ENCODE measurements at places on chromosomes 12 and 14. TPM values are rescaled to one million over a fixed set of nuclear protein-coding genes. Genes with fewer than 3 reads are reported as not detected.
A peak's percentile ranks its signal among the peaks of the same experiment; 100 is the strongest.

GRCh38 chr14:36738269-36738668 lies 76.6 kb downstream of the PAX9 start:
- DNase-seq = peak; percentile 73

DNA sequence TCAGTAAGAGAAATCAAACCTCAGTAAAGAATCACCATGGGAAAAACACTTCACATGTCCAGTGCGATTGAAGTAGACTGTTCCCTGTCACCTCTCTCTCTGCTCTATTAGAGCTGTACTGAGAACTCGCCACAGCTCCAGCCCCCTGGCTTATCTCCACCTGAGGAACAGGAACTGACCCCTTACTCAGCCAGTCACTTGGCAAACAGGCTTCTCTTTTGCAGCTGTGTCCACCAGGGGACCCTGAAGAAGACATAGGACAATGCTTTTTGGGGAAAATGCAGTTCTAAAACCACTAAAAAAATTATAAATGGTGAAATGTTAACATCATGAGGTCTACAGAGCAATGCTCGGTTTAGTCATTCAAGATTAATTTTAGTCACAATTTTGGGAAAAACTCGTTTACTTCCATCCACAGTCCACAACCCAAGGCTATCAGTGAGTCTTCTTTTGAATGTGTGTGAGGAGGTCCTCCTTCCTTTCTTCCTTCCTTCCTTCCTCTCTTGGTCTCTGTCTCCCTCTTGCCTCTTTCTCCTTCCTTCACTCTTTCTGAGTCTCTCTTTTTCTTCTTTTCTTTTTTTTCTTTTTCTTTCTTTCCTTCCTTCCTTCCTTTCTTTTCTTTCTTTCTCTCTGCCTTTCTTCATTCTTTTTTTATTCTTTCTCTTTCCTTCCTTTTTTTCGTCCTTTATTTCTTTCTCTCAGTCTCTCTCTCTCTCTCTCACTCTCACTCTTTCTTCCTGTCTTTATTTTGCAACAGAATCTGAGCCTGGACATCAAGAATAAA lies 1189.5 kb upstream of the TMEM132C start:
- DNase-seq = no peak

DNA sequence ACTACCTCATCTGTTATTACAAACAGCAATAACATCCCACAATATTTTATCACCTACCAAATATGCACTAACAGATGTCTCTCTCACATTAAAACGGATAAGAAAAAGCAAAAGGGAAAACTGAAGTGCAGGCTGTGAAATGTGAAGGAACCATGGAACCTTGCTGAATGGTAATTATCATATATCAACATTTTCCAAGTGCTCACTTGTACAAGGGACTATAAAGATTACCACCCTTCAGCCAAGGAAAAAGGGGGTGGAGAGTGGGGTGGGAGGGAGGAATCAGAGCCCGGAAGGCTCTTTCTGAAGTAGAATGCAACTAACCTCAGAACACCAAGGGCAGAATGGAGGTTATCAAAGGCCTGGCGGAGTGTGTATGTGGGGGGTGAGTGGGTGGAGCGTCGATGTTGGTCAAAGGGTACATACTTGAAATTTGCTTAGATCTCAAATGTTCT lies 1.2 kb downstream of the SNX6 start:
- DNase-seq = no peak

DNA sequence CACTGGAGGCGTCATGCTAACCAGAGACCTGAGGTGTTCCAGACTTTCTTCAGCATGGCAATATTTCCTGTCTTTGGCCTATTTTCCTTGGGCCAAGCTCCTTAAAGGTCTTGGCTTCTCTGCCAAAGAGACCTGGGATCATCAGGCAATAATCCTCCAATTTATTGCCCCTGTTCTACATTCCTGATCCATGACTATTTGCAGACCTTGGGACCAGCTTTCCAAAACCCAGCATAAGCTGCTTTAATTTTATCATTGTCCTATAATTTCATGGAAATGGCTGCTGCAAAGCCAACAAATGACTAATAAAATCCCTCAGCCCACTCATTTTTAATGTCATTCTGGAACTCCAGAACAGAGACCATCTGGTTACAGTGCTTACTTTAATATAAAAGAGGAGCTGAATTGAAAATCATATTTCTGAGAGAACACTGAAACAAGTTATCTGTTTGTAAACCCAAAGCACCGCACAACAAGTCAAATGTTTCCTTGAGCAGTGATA lies 166.9 kb upstream of the BTG1 start:
- DNase-seq = no peak

The KRT77 gene
- total RNA-seq = not detected

The TMCC3 gene
- total RNA-seq = 0.43 TPM

The CMAS gene
- 37.3 TPM for total RNA-seq

The GCN1 gene
- total RNA-seq = 33.7 TPM
